Progenitor cell of endocrine pancreas (in vitro differentiated cells): ENCODE measurements at places on chromosomes 16 and 17. TPM values are rescaled to one million over a fixed set of nuclear protein-coding genes. Genes with fewer than 3 reads are reported as not detected.

GRCh38 chr17:28008513-28008912, 34.0 kb upstream of the NLK start:
- peak; percentile 58 for DNase-seq

Gene SMPD3
- 1.7 and 2.8 TPM in 2 replicates for total RNA-seq

DNA sequence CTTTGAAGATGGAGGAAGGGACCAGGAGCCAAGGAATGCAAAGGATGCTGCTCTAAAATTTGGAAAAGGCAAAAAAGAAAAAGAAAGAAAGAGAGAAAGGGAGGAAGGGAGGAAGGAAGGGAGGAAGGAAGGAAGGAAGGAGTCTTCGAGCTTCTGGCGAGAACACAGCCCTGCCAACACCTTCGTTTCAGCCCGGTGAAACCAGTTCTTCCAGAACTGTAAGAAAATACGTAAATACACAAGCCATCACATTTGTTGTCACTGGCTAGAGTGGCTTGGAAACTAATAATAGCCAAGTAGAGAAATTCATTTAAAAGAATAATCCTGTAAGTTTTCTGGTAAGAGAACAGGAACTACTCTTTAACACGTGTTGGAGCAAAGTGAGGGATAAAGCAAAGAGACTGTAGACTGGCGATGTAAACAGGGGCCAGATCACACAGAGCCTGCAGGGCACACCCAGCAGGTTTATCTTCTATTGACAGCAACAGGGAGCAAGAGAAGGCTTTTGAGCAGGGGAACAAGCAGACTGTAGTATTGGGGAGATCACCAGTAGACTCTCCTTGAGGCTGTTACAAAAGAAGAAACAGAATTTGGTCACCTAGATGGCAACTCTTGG, 188.7 kb upstream of the MPHOSPH6 start:
- DNase-seq, result no peak

DNA sequence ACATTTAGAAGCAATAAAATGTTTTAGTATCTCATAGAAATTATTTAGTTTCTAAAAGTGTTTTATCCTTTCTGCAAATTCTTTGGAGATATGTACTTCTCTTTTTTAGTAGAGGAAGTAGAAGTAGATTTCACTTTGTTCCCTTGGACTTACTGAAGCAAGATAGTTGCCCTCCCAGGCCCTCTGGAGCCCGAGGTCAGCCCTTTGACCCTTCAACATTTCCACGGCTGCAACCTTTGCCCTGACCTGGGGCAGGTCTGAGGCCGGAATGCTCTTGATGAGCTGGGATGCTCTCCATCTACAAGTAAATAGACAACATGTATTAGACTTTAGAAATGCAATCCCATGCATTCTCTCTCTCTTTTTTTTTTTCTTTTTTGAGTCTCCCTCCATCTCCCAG, 167.5 kb downstream of the CDK5R1 start:
- DNase-seq, result no peak

DNA sequence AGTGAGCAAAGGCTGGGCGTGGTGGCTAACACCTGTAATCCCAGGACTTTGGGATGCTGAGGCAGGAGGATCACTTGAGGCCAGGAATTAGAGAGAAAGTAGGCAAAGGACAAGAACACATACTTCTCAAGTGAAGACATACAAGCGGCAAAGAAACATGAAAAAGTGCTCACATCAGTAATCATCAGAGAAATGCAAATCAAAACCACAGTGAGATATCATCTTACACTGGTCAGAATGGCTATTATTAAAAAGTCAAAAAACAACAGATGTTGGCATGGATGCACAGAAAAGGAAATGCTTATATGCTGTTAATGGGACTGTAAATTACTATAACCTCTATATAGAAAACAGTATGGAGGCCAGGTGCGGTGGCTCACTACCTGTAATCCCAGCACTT, 12.2 kb upstream of the SLX4 start:
- no peak for DNase-seq

Gene KRT13
- not detected in 2 replicates for total RNA-seq

DNA sequence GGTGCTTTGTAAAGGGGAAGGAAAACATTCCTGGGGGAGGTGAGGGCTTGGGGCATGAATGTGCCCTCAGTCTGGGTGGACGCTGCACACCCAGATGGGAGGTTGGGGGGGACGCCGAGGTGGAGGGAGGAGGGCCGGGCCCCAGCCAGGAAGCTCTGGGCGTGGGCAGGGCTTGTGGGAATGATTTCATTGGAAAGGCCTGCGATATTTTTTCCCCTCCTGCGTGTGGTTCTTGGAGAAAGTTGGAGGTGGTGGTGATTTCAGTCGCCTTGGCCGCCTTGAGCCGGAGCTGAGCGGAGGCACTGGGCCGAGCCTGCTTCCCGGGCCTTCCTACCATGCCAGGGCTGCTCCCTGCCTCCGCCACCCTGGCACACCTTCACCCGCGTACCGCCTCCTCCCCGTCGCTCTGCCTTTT, 26.4 kb upstream of the CLEC18A start:
- DNase-seq, result peak; percentile 26

GRCh38 chr16:50448522-50448921, 79.7 kb upstream of the BRD7 start:
- DNase-seq, result no peak

DNA sequence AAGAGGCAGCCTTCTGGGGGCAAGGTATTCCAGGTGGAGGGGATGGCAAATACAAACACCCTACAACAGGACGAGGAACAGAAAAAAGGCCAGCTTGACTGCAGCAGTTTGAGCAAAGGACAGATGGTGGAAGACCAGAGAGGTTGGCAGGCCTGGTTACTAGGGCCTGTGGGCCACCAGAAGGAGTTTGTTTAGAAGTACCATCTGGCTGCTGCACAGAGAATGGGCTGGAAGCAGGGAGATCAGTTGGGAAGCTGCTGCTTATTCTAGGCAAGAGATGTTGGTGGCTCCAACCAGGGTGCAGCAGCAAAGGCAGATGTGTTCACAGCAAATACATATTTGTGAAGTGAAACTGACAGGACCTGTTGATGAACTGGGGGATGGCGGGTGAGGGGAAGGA, 2.9 kb upstream of the YPEL2 start:
- no peak for DNase-seq

Gene LGALS9B
- not detected in 2 replicates for total RNA-seq

- no peak for DNase-seq
These were observed 12.7 kb downstream of the LIG3 start for GRCh38 chr17:34993031-34993430.

Gene GSDMA
- total RNA-seq, result not detected in 2 replicates

DNA sequence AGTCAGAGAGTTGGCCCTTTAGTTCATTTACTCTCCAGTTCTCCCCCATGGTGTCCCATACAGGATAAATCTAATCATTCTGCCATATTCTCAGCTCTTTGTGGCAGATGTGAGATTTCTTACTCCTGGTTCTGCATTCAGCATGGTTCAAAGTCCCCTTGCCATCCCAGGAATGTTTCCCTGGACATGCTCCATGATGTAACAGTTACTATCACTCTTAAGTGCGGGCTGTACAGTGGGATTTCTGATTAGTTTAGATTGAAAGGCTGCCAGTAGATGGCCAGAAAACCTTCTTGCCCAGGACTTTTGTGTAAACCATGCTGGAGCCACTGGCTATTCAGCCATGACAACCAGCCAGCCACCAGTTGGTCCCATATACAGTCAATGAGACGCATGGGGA, 10.4 kb downstream of the KRT37 start:
- DNase-seq, result no peak

DNA sequence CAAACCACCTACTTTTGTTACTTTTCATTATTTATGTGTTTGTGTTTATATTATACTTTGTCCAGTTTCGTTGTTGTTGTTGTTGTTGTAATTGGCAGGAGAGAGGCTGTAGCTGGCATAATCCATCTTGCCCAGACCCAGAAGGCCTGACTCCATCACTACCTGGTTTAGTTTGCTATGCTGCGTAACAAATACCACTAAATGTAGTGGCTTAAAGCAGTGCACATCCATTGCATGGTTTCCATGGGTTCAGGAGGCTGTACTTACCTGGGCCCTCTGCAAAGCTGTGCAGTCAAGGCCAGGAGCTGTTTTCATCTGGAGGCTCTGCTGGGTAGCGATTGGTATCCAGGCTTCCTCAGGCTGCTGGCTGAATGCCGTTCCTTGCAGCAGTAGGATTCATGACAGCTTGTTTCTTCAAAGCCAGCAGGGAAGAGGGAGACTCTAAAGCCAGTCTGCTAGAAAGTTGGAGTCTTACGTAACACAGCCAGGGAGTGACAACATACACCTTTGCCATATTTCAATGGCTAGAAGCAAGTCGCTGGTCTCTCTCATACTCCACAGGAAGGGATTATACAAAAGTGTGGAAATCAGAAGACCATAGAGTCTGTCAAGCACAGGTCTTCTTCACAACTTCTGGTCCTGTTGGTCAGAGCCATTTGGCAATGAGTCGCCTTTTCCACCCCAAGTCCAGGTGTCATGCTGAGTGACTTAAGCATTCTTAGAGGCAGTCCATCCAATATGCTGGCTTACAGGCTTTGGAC, 41.1 kb downstream of the TNRC6C start:
- DNase-seq, result no peak

DNA sequence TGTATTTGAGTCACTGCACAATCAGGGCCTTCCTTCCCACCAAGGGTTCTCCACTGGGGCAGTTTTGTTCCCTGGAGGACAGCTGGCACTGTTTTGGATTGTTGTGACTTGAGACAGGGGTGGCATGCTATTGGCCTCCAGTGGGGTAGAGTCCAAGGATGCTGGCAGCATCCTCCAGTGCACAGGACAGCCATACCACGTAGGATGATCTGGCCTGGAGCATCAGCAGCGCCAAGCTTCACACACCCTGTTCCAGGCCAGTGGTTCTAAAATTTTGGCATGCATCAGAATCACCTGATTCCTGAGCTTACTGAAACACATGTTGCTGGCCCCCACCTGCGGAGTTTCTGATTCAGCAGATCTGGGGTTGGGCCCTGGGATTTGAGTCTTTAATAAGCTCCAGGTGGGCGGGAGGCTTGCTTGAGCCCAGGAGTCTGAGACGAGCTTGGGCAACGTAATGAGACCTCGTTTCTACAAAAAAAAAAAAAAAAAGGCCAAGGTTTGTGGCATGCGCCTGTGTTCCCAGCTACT, 83.2 kb downstream of the MGAT5B start:
- DNase-seq, result no peak

- DNase-seq, result no peak
These were observed 42.4 kb downstream of the AMFR start for GRCh38 chr16:56382901-56383355.

DNA sequence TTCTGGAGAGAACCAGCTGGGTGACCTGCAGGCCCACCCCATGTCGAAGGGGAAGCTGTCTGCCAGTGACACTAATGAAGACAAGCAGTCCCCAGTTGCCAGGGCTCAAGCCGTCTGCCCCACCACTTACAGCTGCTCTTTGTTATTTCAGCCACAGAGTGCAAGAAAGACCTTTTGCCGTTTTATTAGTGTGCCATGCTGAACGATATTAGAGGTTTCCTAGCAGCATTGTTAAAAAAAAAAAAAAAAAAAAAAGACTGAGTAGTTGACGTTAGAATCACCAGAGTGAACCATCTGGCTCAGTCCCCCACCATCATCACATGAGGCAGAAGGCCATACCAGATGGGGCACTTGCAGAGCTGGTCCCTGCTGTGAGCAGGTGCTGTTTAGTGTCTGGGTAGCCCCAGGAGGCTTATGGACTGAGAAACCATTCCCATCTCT, 26.5 kb upstream of the SLC39A11 start:
- DNase-seq, result no peak

DNA sequence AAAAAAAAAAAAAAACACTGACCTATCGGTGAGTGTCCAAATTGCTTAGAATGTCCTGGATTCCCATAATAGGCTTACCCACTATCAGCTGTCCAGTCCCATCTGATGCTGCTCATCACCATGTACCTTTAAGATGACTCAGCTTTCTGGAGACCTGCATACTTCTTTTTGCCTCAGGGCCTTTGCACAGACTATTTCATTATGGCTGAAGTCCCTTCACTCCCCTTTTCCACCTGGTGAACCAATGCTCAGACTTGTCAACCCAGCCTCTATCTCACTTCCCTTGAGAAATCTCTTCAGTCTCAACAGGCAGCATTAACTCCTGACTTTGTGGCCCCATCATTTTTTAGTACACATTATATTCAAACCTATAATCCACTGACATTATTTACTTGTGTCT, 29.7 kb upstream of the NUDT7 start:
- no peak for DNase-seq

Gene PRKCB
- total RNA-seq, result 0.27 and 0.36 TPM in 2 replicates

DNA sequence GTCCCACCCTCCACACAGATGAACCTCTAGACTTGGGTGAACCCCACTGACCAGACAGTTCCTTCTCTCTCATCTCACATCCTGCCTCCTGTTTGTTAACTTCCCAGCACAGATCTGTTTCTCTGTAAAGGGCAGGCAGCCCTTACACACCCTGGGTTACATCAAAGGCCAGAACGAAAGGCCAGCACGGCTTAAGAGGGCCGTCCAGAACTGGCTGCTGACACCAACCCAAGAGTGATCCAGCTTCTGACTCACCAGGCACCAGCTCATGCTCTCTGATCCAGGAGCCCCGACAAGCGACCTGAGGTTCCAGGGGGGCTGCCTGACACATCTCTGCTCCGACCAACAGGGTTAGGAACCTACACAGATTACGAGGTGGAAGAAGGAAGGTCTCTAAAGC, 86.9 kb downstream of the MRM3 start:
- no peak for DNase-seq

Gene ITGB3
- not detected in 2 replicates for total RNA-seq

GRCh38 chr16:86901483-86901882, 323.1 kb downstream of the FOXL1 start:
- DNase-seq, result no peak

DNA sequence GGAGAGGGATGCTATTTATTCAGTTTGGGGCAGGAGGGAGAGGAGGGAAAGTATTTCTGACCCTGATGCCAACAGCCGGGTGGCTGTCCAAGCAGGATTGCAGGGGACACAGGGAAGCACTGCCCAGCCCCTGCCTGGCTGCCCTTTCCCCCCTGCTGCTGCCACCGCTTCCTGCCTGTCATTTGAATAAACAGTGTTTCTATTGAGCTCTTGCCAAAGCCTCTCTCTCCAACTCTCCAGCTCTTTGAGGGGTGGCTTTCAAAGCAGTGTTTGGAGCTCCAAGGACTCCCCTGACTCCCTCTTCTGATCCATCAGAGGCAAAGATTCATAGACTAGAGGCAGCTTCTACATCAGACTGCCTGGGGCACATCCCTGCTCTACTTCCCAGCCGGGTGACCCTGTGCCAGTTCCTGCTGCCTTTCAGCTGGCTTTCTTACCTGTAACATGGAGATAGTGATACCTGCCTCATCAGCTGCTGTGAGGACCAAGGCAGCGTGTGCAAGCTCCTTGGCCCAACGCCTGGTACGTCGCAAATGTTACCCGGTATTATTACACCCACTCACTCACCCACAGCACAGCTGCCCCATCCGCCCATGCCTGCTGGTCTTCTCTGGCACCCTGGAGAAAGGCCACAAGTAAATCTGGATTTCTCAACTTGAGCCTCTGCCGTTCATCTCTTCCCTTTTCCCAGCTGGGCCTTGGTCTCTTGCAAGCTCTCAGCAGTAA, 9.5 kb downstream of the PROCA1 start:
- no peak for DNase-seq

Gene KIF2B
- total RNA-seq, result not detected in 2 replicates
